ENCODE measurements at places on chromosomes 5 and 9. TPM values are rescaled to one million over a fixed set of nuclear protein-coding genes. Genes with fewer than 3 reads are reported as not detected.

QRFP gene
- total RNA-seq: not detected

DNA sequence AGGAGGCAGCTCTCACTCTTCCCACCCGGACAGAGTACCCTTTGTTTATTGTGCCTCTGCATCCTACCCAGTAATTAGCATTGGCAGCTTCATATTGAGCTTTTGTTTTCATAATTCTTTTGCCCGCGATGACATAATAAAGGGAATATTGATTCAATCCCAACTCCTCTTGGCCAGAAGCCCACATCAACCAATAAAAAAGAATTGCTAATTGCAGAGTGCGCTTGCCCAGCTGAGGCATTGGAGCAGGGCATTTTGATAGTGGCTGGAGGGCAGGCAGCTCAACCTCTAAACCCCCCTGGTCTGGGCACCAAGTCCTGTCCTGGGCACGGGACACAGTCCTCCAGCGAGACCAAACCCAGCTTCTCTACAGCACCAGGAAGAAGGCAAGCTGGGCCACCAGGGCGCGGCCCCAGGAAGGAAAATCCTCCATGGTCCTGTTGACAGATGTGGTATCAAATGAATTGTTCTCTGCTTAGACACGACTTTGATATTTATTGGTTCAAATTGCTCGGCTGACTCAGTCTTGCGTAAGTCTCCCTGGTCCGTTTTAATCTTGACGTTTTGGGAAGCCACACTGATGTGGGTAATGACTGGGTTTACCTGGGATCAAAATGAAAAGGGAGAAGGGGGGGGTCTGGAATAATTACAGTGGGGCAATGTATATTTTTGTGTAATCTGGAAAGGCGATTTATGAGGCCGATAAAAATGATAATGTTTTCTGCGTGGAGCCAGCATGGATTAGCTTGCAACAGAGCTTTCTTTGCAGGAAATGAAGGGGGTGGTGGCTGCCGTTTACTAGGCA, 220.7 kb upstream of the MSX2 start:
- H3K4me3 ChIP-seq: no peak overlapping the region
- no peak for DNase-seq
- H3K27ac ChIP-seq: no peak overlapping the region
- H3K27me3 ChIP-seq: peaks cover 5% of the 10 kb centered on the region
- no peaks in the 10 kb centered on the region for H3K4me1 ChIP-seq

DNA sequence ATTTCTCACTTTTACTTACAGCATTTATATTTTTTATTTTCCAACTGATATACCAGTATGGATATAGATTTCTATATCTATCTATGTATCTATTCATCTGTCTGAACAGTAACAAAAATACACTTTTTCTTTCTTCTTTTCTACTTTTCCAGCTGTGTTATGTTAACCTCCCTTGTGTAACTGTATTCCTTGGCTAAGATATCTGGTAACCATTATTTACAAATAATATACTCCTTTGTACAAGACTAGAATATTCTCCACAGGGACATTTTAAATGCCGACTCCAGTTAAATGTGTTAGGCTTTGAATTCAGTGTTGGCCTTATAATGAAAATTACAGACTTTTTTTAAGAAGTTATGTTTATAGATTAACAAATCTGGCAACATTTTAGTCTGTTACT, 168.7 kb downstream of the XRCC4 start:
- no peak overlapping the region for H3K4me3 ChIP-seq
- no peak for DNase-seq
- no peaks in the 10 kb centered on the region for H3K4me1 ChIP-seq

- H3K36me3 ChIP-seq: no peaks in the 10 kb centered on the region
- no peak overlapping the region for H3K4me3 ChIP-seq
- no peaks in the 10 kb centered on the region for H3K4me1 ChIP-seq
- H3K27ac ChIP-seq: no peak overlapping the region
- peak; percentile 73 for DNase-seq
- H3K27me3 ChIP-seq: peaks cover 45% of the 10 kb centered on the region
Measured at GRCh38 chr9:36008774-36009300, 27.9 kb upstream of the RECK start.

FAXDC2 gene
- total RNA-seq: not detected

DNA sequence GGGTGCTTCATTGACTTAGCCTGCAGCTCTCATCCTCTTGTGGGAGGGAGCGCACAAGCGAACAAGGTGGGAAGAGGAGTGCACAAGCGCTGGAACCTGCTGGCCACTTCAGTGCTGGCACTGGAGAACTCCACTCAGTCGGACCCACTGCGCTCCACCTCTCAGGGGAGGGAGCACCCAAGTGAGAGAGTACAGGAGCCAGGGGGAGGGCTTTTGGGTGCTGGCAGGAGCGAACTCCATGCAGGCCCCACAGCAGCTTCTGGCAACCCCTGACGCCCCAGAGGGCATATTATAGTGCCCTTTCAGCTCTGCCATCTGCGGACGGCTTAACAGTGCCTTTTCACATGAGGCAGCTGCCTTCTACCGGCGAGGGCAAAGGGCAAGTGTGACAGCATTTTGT, 774.2 kb upstream of the COX7C start:
- no peaks in the 10 kb centered on the region for H3K36me3 ChIP-seq
- no peak overlapping the region for H3K4me3 ChIP-seq
- DNase-seq: no peak
- no peak overlapping the region for H3K27ac ChIP-seq
- H3K27me3 ChIP-seq: no peaks in the 10 kb centered on the region

PIP5K1B gene
- 0.24 TPM for total RNA-seq

DNA sequence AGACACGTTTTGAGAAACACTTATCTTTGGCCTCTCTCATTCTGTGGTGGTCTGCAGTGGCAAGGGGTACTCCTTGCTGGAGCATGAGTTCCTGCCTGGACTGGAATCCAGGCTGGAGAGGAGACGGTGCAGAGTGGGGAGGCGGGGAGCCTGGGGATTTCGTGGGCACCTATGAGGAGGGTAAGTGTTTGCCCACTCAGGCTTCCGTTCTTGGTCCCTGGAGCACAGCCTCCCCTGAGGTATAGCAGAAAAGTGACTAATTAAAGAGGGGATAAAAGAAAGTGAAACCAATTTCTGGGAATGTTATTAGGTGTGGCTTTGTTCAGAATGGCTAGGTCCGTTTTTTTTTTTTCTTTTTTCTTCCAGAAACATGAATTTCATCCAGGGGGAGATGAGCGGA, 90.8 kb downstream of the ARHGAP26 start:
- no peaks in the 10 kb centered on the region for H3K36me3 ChIP-seq
- peak overlapping the region; percentile 66 for H3K27ac ChIP-seq
- peaks cover 68% of the 10 kb centered on the region for H3K4me1 ChIP-seq
- H3K4me3 ChIP-seq: no peak overlapping the region
- no peaks in the 10 kb centered on the region for H3K27me3 ChIP-seq
- DNase-seq: no peak

DNA sequence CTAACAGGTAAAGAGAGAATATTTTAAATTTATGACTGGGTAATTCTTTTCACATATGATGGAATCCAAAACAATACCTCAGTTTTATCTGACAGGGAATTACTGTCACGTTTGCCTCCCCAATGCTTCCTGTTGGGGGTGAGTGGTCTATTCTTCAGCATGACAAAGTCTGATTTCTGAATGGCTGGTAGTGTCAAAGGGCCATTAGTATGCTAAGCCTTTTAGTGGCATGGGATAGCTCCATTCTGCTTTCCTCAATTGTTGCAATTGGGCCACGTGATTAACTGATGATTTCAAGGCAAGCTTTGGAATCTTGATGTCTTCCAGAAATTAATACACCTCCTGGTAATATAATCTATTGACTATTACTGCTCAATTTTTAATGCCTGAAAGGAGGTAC, 14.7 kb upstream of the NDUFS4 start:
- no peak for DNase-seq
- H3K4me3 ChIP-seq: no peak overlapping the region
- no peak overlapping the region for H3K27ac ChIP-seq
- peaks cover 18% of the 10 kb centered on the region for H3K27me3 ChIP-seq
- H3K36me3 ChIP-seq: no peaks in the 10 kb centered on the region

- no peaks in the 10 kb centered on the region for H3K36me3 ChIP-seq
- no peak for DNase-seq
- no peak overlapping the region for H3K27ac ChIP-seq
- no peak overlapping the region for H3K4me3 ChIP-seq
Measured at GRCh38 chr9:109710830-109711229, 69.2 kb upstream of the PALM2AKAP2 start.

GRCh38 chr9:6673326-6674025, 27.9 kb upstream of the GLDC start:
- no peak overlapping the region for H3K4me3 ChIP-seq
- H3K27me3 ChIP-seq: no peaks in the 10 kb centered on the region
- no peak overlapping the region for H3K27ac ChIP-seq
- H3K36me3 ChIP-seq: no peaks in the 10 kb centered on the region
- no peak for DNase-seq
- H3K4me1 ChIP-seq: no peaks in the 10 kb centered on the region

DNA sequence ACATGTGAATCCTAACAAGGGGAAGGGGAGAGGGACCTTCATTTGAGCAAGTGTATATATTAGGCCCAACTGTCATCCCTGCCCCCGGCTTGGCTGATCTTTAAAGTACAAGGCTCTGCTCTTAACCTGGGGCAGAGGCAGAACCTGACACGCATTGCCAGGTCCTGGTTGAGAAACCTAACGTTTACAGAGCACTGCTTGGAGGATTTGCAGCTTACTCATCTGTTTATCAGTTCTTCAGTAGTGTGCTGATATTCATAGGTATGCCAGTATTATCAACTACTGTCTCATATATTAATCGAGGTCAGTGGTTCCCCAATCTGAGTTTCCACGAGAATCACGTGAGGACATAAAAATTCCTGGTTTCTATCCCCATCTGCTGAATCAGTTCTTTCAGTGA, 50.4 kb downstream of the ACO1 start:
- H3K27ac ChIP-seq: no peak overlapping the region
- H3K27me3 ChIP-seq: no peaks in the 10 kb centered on the region
- H3K4me1 ChIP-seq: no peaks in the 10 kb centered on the region
- peaks cover 6% of the 10 kb centered on the region for H3K36me3 ChIP-seq
- DNase-seq: no peak

GRCh38 chr9:124285903-124286291, 28.1 kb downstream of the NEK6 start:
- peak overlapping the region; percentile 90 for H3K4me3 ChIP-seq
- no peaks in the 10 kb centered on the region for H3K36me3 ChIP-seq
- H3K27ac ChIP-seq: peak overlapping the region; percentile 87
- peaks cover 39% of the 10 kb centered on the region for H3K4me1 ChIP-seq

DNA sequence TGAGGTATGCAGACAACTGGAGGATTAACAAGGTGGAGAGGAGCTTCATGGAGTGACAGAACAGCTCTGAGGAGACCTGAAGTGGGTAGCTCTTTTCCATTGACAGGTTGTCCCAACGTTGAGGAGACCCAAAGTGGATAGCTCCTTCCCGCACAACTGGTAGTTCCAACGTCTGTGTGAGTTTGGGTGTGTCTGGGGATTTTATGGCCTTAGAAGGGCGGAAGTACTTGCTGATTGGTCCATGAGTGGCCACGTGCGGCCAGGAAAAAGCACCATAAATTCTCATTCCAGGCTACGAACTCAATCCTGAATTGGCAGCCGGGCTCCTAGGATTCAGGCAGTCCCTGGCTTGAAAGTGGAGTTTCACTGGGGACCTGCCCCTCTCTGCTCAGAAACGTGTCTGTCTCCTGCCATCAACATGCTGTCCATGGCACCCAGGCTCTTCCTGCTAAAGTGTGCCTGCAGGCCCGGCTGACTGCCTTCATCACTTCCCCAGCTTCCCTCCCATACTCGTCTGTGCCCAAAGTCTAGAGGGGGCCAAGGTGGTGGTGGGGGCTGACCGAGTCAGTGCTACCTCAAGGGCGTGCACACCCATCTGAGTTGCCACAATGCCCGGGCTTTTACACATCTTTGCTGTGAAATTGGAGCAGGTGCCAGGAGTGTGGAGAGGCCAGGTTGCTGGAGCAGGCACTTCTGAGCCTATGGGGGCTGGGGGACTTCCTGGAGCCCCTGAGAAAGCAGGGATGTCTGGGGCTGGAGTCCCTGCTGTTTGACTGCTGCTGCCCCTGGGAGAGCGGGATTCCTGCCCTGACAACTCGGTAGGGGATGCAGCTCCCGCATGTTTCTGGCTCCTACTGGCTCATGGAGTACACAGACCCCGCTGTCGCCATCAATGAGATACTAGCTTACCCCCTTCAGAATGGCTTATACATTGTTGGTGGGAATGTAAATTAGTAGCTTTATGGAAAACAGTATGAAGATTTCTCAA, 2034.6 kb upstream of the ACO1 start:
- no peaks in the 10 kb centered on the region for H3K4me1 ChIP-seq
- DNase-seq: no peak
- no peaks in the 10 kb centered on the region for H3K27me3 ChIP-seq
- H3K27ac ChIP-seq: no peak overlapping the region
- no peak overlapping the region for H3K4me3 ChIP-seq

GRCh38 chr9:114038724-114039313, 39.3 kb downstream of the AMBP start:
- no peak overlapping the region for H3K4me3 ChIP-seq
- DNase-seq: no peak
- no peaks in the 10 kb centered on the region for H3K4me1 ChIP-seq

- H3K36me3 ChIP-seq: no peaks in the 10 kb centered on the region
- DNase-seq: no peak
- no peaks in the 10 kb centered on the region for H3K27me3 ChIP-seq
- H3K4me1 ChIP-seq: no peaks in the 10 kb centered on the region
- H3K27ac ChIP-seq: no peak overlapping the region
Measured at GRCh38 chr5:149807176-149807575, 77.1 kb downstream of the PPARGC1B start.

DNA sequence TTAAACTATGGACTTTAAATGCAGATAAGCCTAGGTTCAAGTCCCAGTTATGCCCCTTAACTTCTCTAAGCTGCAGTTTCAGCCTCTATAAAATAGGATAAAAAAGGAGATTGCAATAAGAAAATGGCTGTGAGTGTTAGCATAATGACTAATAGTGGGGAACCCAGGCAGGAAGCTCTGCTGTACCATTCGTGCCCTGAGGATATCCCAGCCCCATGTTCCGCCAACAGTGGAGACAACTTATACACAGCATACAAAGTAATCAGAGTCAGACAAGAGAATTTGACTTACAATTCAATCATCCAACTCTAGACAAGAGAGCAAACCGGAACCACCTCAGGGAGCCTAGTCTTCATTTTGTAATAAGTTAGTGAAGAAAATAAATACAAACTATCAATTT, 141.5 kb upstream of the FSTL4 start:
- H3K4me1 ChIP-seq: no peaks in the 10 kb centered on the region
- peaks cover 30% of the 10 kb centered on the region for H3K27me3 ChIP-seq
- no peak for DNase-seq
- no peak overlapping the region for H3K4me3 ChIP-seq

DNA sequence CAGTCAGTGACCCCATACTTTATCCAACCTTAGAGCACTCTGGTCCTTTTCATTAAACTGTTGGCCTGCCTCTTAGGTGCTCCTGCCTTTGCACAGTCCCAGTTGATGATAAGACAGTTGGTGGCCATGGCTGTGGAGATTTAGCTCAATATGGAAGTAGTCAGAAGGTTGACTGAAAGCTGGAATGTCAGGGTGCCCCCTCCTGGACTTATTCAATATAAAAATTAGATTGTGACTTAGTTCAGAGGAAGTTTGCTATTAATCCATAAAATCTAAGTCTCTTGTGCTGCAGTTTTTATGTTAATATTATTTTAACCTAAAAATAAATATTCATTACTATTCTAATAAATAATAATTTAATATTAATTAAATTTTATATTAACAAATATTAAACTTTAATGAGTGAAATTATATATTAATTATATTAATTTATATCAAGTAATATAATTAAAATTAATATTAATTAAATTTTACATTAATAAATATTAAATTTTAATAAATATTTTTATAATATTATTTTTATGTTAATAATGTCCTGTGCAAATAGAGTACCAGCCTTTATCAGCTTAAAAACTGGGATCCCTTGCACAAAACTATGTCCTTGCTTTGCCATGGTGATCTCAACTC, 77.7 kb upstream of the ADAMTSL1 start:
- H3K36me3 ChIP-seq: no peaks in the 10 kb centered on the region
- no peak overlapping the region for H3K27ac ChIP-seq
- DNase-seq: no peak
- no peak overlapping the region for H3K4me3 ChIP-seq
- no peaks in the 10 kb centered on the region for H3K4me1 ChIP-seq
- no peaks in the 10 kb centered on the region for H3K27me3 ChIP-seq
